ENCODE measurements at places on chromosomes 5 and 9.

DNA sequence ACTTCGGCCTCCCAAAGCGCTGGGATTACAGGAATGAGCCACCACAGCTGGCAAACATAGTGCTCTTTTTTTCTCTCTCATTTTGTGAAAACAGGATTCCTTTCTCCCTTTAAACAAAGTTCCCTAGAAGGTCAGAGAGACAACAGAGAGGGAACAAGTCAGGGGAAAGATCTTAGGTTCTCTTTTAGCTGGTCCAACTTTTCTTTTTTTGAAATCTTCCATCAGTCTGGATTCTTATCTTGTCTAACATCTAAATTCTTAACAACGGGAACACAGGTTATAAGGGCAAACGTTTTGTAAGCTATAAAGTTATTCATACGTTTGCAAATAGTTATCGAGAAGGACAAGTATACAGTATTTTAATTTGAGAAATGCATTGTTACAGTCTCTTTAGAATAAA, 224.1 kb upstream of the TBCA start:
- DNase-seq, result no peak

GRCh38 chr5:672329-673160, 20.6 kb downstream of the TPPP start:
- peak; percentile 83 for DNase-seq

DNA sequence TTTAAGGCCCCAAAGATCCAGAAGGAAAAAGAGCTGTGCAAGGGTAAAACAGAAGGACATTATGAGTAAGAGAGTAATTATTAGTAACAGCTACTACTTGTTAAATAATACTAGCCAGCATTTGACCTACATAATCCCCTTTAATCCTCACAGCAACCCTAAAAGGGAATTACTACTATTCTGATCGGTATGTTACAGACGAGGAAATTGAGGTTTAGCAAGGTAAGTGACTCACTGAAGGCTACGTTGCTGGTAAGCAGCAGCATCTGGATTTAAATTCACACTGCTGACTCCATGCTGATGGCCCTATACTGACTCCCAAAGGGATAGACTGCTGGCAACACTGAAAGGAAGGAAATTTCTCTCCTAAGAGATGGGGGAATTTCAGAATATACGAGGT, 3.7 kb upstream of the FSD1L start:
- no peak for DNase-seq

GRCh38 chr9:98445576-98445975, 190.1 kb upstream of the TBC1D2 start:
- DNase-seq, result no peak

DNA sequence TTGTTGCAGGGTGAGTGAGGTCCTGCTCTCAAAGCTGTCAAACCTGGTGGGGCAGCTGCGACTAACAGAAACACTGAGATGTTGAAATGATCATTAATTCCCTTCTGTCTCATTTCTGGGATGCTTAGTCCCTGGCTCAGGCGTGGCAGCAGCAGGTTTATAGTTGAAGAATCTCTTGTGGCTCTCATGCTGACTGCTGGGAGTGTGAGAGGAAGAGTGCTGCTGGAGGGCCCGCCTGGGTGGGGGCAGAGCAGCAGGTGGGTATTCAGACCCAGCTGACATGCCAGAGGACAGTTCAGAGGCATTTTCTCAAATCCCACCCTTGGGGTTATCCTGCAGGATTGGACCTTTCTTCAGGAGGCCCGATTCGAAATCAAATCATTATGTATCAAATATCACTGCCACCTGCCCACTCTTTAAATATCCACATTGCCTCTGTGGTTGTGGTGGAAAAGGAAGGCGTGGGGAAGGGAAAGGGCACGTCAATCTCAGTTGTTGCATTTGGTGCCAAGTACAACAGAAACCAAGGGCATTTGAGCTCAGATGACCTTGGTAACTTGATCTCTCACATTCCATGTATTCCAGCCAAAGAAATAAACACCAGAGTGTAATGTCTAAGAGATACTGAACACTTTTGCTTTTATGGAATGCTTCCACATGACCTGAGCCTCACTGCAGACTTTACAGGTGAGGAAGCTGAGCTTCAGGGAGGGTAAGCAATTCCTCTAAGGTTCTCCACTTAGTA, 224.3 kb downstream of the AOPEP start:
- DNase-seq, result no peak

DNA sequence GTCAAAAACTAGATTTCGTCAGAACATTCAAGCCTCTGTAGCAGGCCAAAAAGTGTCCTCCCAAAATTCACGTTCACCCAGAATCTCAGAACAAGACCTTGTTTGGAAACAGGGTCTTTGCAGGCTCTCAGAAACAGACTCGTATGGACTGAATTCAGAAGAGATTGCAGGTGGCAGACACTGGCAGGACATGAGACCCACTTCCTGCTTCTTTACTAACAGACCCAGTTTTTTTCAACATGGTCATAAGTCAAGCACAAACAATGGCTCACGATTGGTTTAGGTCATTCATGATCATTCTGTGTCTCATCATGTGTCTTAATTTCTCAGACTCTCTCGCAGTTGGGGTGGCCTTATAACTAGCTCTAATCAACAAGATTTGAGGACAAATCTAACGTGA, 5.4 kb upstream of the TENT4A start:
- DNase-seq, result no peak

GRCh38 chr5:10988622-10989021, 227.6 kb upstream of the DAP start:
- DNase-seq, result no peak

DNA sequence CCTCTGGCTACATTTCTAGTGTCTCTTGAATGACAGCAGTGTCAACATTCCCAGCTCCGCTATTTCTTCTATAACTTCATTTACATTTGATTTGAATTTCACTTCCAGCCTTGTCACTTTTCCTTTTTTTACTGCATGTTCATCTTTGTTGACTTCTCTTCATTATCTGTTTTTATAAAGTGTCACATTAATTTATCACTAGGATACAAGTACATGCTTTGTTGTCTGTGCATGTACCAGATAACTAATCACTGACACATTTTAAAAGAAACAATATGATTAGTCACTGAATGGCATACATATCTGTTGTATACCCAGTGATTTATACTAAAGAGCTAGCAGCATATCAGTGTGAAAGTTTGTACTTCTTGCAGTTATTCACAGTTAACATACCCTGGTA, 29.1 kb downstream of the ARSK start:
- DNase-seq, result no peak

DNA sequence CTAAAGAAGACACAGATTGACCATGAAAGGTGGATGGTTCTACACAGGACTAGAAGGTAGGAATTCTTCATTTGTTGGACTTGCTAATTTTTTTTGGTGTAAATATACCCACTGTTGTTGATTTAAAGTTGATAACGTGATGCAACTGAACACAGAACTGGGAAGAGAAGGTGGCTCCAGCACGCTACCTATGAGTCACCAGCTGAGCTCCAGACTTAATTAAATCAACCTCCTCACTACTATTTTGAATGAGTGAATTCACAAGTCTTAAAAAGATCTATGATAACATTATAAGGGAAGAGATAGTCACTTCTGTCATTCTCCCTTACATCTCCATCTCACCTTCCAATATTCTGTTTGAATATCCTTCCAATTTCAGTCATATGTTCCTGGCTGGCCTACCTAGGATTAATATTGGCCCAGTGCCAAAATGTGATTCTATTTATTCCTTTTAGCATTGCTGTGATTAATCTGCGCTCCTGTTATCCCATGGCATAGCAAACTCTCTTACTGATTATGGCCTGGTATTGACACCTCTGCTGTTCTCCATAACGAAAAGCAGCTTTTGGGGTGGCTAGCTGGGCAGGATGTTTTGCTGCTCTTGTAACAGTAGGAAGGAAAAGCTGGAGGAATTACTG, 135.9 kb upstream of the CCDC152 start:
- no peak for DNase-seq

GRCh38 chr9:9504869-9505268, 1107.9 kb downstream of the PTPRD start:
- DNase-seq, result no peak

DNA sequence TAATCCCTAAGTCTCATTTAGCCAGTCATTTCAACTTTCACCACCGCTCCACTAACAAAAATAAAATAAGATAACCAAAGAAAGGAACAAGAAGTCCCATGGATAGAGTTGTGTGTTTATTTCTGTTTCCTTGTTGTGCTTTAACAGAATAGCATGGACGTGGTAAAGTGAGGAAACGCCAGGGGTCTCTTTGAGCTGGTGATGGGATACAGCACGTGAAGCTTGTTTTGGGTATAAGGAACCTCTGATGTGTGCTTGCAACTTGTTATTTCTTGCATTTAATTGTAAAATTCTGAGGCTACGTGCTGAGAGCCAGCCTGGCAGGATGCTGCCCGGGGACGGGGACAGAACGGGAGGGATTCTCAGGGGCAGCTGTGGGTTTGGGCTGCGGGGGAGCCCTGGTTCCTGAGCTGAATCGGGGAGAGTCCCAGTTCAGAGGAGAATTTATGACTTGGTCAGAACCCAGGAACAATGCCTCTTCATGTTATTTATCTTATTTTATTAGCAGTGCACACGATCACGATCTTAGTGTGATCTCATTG, 63.4 kb downstream of the ANKRD33B start:
- DNase-seq, result no peak

DNA sequence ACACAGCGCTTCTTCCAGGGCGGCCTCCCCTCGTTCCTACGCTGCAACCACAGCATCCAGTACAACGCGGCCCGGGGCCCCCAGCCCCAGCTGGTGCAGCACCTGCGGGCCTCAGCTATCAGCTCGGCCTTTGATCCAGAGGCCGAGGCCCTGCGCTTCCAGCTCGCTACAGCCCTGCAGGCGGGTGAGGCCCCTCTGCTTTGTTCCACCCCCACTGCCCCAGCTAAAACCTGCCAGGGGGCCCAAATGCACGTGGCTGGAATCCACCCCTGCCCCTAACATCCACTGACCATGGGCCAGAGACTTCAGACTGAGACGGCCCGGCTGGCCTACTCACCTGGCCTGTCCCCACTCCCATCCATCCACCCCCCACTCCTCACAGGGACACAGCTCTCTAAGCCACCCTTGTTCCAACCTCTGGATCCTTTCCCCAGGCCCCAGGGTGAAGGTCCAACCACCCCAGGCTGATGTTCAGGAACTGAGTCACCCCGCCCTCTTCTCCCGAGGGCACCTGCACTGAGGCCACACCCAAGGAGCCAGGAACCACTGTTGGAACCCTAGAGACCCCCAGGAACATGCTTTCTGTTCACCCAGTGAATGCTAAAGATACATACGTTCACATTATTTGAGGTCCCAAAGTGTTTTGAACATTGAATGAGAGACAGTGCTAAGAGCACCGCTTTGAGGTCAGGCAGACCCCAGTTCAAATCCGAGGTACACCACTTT, 18.9 kb upstream of the ASS1 start:
- DNase-seq, result no peak

DNA sequence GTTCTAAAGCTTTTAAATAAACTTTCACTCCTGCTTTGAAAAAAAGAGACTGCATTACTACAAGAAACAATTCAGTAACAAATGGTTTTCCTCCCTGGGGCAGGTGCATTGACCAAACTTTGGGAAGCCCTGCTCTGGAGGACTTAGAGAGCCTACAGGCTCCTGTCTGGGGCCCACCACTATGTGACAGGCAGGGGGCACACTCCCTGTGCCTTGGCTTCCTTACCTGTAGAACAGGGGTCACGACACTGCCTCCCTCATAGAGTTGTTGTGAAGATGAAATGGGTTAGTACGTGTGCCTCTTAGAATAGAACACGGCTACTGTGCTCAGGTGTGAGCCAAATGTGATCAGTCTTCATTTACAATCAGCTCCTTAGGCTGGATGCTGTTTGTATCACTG, 130.1 kb downstream of the GPBP1 start:
- no peak for DNase-seq

- DNase-seq, result no peak
These were observed 211.7 kb downstream of the TLE1 start for GRCh38 chr9:81477669-81478068.

DNA sequence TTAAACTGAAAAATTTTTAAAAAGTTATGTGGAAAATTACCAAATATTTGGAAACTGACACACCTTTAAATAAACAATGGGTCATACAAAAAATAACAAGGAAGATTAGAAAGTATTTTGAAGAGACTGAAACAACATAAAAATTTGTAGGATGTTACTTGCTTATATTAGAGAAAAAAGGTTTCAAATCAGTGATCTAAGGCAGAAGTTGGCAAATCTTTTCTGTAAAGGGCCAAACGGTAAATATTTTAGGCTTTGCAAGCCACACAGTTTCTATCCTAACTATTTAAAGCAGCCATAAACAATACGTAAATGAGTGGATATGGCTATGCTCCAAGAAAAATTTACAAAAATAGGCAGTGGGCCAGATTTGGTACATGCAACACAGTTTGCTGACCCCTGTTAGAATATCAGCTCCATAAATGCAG, 81.3 kb downstream of the OXCT1 start:
- no peak for DNase-seq

- DNase-seq, result no peak
These were observed 41.5 kb downstream of the SH3PXD2B start for GRCh38 chr5:172412724-172413286.

DNA sequence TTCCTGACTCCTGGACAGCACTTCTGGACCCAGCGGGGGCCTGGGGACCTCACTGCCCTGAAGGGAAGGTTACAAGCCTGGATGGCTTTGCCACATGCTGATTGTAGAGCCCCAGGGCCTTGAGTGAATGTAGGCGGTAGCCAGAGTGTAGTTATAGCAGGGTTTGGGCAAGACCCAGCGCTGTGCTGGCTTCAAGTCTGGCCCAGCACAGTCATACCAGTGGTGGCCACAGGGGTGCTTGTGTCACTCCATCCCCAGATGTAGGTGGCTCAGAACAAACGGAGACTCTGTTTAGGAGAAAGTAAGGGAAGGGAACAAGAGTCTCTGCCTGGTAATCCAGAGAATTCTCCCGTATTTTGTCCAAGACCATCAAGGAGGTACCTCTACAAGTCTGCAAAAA, 84.6 kb downstream of the STARD4 start:
- DNase-seq, result no peak

GRCh38 chr5:172007175-172008110, 1.0 kb upstream of the FBXW11 start:
- DNase-seq, result no peak

DNA sequence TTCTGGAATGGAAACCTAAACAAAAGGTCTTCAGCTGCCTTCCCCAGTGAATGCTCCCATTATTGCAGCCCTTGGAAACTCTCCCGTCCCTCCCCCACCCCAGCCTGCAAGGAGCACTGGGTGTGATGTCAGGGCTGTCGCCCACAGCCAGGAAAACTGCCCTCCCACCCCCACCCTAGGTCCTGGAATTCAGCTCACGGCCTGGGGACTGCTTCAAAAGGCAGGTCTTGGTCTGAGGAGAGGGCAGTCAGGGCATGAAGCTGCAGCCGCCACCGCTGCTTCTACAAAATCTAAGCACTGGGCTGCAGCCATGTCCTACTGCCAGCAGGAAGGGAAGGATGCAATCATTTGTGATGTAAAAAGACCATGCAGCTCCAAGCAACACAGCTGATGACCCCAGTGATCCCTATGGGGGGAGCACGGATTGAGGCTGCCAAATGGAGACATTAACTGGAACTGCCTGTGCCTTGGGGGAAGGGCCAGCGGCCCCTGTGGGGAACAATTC, 11.4 kb downstream of the GRHPR start:
- no peak for DNase-seq
